ENCODE measurements at places on chromosomes 3 and 15.

GRCh38 chr3:64454179-64454578 is 228.9 kb upstream of the PRICKLE2 start:
- DNase-seq: no peak

- DNase-seq: no peak
Measured at GRCh38 chr15:85414495-85414894, 34.1 kb downstream of the AKAP13 start.

DNA sequence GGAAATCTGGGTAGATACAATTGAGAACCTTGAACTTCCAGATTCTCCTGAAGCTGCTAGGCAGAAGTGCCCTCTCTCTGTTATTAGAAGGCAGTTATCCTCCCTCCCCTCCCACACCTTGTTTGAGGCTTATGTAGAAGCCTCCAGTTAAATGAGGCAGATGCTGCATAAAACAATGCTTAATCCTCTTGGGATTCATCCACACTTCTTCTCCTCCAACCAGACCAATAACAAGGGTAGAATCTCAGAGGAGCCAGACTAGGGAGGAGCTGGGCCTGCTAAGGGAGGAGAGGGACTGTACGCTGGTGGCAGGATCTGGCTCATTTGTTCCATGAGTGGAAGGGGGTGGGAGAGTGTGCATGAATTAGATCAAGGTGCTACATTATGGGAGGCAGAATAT is 88.3 kb upstream of the PRR23C start:
- DNase-seq: no peak

DNA sequence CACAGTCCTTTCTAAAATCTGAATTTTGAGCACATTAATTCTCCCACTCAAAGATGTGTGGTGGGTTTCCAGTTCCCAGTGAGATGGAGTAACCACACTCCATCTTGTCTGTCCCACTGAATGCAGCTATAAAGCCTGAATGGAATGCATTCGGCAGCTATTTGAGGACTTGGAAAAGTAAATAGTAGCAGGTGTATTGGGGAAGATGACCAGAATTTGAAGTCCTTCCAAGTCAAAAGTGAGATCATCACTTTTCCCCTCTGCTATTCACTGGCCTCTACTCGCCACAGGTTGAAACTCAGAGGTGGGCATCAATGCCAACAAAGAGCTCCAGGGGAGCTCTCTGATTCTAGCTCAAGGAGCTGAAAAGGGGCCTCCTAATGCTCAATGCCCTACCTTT is 8.1 kb upstream of the GNB5 start:
- DNase-seq: no peak

GRCh38 chr15:67241132-67241855 is 13.2 kb downstream of the AAGAB start:
- DNase-seq: no peak

DNA sequence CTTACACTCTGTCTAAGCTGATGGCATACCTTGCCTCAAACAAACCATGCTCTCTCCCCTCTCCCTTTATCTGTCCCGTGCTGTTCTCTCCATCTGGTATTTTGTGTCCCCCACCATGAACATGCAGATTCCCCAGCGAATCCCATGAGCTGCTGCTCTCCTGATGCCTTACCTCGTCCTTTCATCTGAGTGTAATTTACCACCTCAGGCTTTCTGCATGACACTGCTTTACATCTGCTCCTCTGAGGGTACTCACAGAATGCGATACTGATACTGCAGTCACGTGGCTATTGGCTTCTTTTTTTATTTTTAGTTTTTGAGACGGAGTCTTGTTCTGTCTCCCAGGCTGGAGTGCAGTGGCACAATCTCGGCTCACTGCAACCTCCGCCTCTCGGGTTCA is 341.7 kb downstream of the PTPRG start:
- no peak for DNase-seq

DNA sequence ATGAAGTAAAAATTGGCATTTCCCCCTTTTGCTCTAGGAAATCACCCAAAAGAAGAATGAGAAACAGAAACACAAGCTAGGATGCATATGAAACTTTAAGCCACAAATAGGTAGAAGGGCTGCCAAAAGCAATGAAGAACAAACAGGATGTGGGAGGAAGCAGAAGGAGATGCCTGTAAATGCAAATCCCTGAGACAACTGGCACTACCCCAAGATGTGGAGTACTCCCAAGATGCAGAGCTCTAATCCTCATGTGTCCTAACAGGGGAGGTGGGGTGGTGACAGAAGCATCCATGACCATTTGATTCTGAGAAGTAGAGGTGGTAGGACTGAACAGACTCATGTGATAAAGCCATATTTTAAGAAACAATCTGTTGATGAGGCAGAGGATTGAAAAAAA is 31.9 kb upstream of the ZNF280D start:
- no peak for DNase-seq

DNA sequence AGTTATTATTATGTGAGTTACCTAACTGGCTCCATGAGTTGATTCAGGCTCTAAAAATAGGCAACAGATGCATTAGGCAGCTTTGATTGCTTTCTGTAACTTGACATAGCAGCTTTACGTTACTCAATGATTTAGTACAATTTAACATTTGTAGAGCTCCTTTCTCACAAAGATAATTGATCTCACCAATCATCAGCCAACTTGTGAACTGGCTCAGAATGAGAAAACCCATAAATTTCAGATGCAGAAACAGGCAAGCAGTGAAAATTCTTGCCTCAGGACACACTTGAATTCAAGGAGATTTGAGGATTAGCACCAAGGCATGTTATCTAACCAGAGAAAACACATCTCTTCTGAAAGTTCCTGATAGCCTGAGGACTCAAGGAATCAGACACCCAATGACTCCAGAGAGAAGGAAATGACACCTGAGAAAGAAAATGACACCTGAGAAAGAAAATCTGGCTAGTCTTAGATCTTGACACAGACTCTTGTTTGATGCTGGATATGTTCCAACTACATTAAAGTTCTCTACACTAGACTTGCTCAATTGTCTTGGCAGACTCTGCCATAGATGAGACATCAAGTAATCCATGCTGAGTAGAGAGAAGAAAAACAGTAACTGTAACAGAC is 315.1 kb upstream of the CBLB start:
- no peak for DNase-seq

DNA sequence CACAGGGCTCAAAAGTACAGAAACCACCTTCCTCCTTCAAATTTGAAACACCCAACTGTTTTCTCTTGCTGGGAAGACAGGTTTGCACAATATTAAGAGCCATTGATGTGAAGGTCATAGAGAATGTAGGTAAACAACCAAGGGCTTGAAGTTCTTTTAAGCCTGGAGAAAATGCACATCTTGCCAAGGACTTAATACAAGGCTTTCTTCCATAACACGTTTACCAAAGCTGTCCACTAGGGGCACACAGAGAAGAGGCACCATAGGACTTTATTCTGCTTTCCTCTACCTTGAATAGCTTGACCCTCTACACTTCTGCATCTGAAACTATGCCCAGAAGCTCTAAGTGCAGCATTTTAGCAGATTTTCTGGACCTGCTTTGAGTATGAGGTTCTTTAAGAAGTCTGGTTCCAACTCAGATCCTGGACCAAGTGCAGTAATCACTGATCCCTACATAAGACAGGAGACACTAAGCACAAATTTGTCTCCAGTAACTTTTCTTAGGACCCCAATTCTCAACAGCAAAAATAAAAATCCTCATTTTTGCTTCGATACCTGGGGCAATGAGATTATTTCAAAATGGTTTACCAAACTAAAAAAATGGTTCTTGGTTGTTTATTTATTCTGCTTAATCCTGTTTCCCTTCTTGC is 138.0 kb downstream of the FBN1 start:
- DNase-seq: no peak

DNA sequence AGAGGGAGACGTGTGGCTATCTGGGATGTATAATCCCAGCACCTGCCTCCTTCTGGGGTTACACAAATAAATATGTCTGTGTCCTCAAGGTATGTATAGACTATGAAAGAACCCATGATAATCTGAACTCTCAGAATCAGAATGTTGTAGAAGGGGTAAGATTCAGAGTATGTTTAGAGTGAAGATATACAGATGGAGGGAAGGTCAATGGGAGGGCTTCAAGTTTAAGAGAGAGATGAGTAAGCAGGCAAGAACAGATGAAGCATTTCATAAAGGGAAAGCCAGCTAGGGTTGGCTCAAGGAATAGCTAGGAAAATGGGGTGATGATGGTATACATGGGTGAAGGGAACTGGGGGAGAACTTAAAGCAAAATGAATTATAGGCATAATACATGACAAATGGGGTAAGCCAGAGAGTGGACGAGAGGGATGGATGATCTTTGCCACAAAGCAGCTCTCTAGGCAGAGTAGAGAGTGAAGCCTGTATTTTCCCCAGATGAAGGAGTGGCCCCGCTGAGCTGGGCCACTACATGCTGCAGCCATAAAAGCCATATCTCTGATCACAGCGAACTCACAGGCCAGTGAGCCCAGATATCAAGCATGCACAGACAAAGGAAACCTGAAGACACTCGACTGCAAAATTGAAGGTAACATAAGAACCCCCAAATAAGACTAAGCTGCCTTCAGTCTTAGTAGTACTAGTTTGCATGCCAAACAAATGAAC is 15.9 kb upstream of the ZBTB38 start:
- DNase-seq: no peak

DNA sequence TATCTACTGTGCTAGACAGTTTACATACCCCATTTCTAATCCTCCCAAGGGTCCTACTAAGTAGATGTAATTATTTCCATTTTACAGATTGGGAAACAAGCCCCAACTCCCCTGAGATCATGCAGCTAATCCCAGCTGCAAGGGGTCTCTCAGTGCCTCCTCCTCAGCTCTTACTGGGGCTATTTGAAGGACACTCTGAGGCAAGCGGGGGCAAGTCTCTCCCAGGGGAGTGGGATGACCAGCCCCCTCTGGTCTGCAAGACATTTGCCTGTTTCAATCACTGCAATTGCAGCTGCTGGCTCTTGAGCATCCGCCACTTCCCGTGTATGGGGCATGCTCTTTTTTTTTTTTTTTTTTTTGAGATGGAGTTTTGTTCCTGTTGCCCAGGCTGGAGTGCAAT is 11.4 kb downstream of the LAMP3 start:
- no peak for DNase-seq

- no peak for DNase-seq
Measured at GRCh38 chr15:50390554-50391264, 33.5 kb upstream of the USP8 start.

Data from stimulated activated CD4-positive, alpha-beta T cell treated with anti-CD3 and anti-CD28 coated beads, Interleukin-1b, Interleukin-23, amount 100 ng/mL, for 1 hour (primary cell).